ENCODE measurements at places on chromosomes 4 and X.

DNA sequence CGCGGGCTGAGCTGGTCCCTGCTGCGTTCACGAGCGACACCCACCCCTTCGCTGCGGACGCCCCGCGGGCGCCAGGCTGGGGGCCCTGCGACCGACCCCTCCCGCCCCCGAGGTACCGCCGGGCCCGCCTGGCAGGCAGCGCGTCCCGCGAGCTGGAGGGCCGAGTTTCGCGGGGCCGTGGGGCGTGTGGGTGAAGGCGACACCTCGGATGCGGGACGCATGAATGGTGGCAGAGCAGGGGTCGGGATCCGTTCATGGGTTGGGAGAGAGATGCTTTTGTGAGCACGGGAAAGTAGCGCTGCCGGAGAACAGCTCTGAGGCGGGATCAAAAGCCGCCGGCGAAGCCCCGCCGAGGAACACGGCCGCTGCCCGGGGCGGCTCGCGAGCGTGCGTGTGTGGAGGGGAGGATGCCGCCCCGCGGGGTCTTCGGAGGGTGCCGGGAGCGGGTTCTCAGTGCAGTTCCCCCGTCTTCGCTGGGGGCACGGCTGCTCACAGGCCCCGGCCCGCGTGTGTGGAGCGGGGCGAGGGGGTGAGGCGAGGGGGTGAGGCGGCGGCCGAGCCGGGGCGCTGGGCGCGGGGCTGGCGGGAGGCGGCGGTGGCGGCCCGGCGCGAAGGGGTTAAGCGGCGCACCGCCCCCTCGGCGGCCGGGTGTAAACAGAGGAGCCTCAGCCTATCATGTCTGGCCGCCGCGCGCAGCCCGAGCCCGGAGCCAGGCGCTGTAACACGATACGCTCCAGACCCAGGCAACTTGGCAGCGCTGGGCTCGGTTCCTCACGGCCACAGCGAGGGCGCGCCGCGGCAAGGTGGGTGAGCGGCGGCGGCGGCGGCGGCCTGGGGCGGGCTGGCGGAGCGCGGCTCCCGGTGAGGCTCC is 205.3 kb downstream of the TENM3 start:
- peak; percentile 95 for DNase-seq

- DNase-seq: no peak
Measured at GRCh38 chrX:129779747-129780146, at the start of gene SASH3. Gene SASH3, plus strand, starts transcription at chrX:129779949. Its CDS starts 149 bp downstream, at chrX:129780098.

- no peak for DNase-seq
Measured at GRCh38 chr4:159175989-159176375, 73.1 kb downstream of the RAPGEF2 start.

DNA sequence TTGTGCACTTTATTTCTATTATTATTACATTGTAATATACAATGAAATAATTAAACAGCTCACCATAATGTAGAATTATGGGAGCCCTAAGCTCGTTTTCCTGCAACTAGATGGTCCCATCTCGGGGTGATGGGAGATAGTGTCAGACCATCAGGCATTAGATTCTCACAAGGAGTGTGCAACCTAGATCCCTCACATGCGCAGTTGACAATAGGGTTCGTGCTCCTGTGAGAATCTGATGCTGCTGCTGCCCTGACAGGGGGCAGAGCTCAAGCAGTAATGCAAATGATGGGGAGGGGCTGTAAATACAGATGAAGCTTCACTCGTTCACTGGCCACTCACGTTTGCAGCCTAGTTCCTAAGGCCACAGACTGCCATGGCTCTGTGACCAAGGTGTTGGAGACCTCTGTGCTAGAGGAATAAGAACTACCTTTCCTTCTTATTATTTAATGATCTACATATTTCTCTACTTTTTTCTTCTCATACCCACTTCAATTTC is 492.9 kb upstream of the INTU start:
- no peak for DNase-seq

GRCh38 chrX:65997978-65998717 is 41.7 kb downstream of the VSIG4 start:
- no peak for DNase-seq

DNA sequence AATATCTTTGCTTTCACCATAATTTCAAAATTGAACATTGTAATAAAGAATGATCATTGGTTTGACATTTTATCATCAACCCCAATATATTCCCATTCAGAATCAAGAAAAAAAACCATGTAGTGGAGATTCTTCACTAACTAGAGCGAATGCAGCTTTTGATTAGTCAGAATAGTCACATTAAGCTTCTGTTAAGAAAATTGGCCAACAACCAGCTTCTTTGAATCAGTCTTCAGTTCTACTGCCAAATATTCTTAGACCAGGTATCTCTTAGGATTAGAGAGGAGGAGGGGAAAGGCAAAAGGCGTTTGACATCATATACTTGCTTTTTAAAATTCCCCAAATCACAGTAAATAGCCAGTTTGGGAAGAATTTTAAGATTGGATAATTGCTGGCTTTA is 22.2 kb upstream of the TBC1D8B start:
- DNase-seq: no peak

DNA sequence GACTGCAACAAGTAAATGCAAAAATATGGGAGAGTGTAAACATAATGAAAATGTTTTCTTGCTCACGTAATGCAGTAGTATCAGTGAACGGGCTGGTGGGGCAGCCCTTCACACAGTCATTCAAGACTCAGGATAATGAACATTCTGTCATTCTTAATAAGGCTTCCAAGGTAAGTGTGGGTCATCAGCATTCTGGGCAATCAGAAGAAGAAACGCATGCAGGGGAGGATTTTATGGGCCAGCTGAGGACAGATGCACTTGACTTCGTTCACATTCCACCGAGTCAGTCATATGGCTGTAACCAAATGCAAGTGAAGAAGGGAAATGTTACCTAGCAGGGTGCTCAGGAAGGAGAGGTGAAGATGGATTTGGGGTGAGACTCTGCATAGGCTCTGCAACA is 68.0 kb upstream of the MAP9 start:
- DNase-seq: no peak

- no peak for DNase-seq
Measured at GRCh38 chr4:103778221-103778620, 58.4 kb upstream of the TACR3 start.

DNA sequence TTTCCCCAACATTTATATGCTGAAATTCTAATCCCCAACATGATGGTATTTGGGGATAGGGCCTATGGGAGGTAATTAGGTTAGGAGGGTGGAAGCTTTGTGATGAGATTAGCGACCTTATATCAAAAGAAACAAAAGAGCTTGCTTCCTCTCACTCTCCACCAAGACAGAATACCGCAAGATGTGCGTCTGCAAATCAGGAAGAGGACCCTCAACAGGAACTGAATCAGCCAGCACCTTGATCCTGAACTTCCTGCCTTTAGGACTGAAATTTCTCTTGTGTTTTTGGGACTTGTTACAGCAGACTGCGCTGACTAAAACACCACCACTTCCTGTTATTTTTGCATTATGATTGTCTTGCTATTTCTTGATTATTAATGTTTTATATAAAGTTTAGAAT is 1889.4 kb downstream of the C4orf33 start:
- no peak for DNase-seq

- DNase-seq: no peak
Measured at GRCh38 chr4:88102026-88102425, 56.4 kb downstream of the ABCG2 start.

DNA sequence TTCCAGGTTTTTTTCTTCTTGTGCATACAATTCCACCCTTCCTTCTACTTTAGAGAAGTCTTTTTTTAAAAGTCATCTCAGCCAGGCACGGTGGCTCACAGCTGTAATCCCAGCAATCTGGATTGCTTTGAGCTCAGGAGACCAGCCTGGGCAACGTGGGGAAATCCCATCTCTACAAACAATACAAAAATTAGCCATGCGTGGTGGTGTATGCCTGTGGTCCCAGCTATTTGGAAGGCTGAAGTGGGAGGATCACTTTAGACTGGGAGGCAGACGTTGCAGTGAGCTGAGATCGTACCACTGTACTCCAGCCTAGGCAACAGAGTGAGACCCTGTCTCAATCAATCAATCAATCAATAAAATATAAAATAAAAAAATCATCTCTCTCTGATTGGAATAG is 14.8 kb downstream of the ELOVL6 start:
- DNase-seq: no peak

DNA sequence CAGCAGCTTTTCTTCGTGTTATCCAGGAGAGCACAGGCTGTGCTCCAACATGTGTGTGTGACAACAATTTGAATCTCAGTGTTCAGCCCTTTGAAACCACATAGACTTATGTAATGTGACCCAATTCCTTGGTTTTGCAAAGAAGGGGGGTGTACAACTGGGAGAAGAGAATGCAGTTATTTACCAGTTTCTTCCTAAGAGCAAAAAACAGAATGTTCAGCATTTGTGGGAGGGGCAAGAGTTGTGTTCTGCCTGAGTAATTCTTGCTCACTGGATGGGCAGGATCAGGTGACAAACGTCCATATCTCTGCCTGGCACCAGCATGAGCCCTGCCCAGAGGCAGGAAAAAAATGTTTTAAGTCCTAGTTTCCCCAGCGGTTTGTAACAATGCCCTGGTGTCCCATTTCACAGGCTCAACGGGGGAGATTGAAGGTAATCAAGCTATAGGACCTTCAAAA is 72.0 kb downstream of the PRPS1 start:
- no peak for DNase-seq

DNA sequence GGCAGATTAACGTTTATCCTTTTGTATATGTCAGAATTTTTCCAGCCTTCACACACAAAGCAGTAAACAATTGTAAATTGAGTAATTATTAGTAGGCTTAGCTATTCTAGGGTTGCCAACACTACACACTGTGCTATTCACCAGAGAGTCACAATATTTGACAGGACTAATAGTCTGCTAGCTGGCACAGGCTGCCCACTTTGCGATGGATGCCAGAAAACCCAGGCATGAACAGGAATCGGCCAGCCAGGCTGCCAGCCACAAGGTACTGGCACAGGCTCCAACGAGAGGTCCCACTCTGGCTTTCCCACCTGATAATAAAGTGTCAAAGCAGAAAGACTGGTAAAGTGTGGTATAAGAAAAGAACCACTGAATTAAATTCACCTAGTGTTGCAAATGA is 94.8 kb downstream of the TET2 start:
- DNase-seq: no peak

- no peak for DNase-seq
Measured at GRCh38 chr4:41432881-41433280, 105.1 kb upstream of the LIMCH1 start.

Measured in D341Med (cell line).